Fibroblast of upper back skin (primary cell): ENCODE measurements at places on chromosomes 16 and 17.

- no peak for DNase-seq
Measured at GRCh38 chr16:50305441-50306061, 39.2 kb downstream of the ADCY7 start.

- DNase-seq = no peak
Measured at GRCh38 chr17:79005063-79005861, 4.3 kb downstream of the CANT1 start.

- peak; percentile 14 for DNase-seq
Measured at GRCh38 chr16:154217-155030, 2.0 kb downstream of the HBZ start.

- peak; percentile 78 for DNase-seq
Measured at GRCh38 chr17:1515640-1516387, 598 bp downstream of the INPP5K start.

- DNase-seq = peak; percentile 95
Measured at GRCh38 chr16:47644166-47644565, 183.0 kb downstream of the PHKB start.

DNA sequence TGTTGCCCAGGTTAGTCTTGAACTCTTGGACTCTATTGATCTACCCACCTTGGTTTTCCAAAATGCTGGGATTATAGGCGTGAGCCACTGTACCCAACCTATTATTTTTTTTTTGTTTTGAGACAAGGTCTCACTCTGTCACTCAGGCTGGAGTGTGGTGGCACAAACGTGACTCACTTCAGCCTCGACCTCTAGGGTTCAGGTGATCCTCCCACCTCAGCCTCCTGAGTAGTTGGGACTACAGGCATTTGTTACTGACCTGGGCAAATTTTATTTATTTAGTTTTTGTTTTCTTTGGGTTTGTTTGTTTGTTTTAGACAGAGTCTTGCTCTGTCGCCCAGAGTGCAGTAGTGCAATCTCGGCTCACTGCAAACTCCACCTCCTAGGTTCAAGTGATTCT is 4.0 kb downstream of the SAT2 start:
- no peak for DNase-seq

DNA sequence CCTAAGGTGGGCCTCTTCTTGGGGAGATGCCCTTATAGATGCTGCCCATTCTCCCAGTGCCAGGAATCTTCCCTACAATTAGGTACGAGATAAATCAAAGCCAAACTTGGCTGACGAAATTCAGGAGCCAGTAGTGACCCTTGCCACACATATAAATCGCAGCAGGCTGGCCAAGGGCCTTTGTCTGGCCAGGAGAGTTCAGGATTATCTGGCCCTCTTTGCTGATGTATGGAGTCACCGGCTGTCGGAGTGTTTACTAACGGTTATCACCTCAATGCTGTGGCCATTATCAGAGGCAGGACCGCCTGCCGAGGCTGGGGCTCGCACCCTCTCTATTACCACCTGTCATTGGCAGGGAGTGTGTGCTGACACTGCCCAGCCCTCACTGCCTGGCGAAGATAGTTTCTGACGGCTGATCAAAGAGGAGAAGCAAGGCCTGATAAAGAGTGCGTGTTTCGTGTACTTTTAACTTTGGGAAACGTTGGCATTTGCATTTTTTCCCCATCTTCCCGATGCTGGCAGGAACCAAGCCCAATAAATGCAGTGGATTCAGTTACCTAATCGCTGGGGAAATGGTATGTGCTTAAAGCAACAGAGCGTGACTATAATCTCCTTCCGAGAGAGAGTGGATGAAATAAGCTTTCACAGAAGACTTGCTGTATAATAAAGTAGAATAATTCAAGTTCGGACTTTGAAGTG is 32.8 kb upstream of the TBX2 start:
- DNase-seq = no peak

DNA sequence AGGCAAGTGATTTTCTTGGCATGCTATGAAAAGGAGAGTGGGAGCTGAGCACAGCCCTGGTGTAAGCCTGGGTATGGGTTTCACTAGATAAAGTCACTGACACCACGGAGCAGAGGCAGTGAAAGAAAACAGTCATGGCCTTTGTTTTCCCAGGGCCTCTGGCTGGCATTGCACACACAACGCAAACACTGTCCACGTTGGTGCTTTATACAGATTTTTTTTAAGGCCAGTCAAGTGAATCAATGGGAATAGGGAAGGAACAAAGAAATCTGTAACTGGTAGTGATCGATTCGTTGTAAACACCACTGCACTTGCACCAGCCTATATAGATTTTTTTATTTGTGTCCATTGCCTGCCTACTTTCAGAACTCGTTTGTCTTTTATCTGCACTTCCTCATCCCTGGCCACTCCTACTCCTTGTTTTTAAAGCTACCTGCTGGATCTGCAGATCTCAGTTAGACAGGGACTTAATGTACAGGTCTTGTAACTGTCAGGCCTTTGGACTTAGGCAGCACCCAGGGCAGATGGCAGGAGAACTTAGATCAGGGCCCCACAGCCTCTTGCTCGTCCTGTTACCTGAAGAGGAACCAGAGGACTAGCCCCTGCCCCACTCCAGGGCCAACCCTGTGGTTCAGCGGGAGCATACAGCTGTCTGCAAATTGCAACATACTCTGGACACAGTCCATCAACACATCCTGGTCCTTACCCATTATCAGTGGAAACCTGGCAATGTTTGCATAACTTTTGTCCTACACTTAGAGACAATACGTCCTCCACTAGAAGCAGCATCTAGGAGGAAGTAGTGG is 10.6 kb upstream of the TMIGD1 start:
- DNase-seq = peak; percentile 32

GRCh38 chr17:57276621-57277020 is 20.3 kb downstream of the MSI2 start:
- no peak for DNase-seq

- DNase-seq = no peak
Measured at GRCh38 chr17:4449736-4450135, 16.0 kb downstream of the SPNS3 start.

DNA sequence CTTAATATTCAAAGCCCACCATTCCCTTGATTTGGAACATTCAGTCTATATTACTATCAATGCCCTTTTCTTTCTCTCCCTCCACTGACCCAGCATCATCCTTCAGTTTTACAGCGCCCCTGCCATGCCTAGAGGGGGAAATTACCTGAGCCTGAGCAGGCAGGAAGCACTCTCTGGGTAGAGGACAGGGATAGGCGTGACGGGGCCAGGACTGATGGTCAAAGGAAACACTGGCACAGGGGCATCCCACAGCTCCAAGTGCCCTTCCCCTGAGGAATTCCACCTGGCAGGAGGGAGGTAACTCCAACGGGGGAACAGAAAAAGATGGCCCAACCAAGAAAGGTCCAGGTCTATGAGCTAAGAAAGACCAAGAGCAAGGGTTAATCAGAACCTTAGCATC is 10.0 kb downstream of the CTC1 start:
- no peak for DNase-seq

DNA sequence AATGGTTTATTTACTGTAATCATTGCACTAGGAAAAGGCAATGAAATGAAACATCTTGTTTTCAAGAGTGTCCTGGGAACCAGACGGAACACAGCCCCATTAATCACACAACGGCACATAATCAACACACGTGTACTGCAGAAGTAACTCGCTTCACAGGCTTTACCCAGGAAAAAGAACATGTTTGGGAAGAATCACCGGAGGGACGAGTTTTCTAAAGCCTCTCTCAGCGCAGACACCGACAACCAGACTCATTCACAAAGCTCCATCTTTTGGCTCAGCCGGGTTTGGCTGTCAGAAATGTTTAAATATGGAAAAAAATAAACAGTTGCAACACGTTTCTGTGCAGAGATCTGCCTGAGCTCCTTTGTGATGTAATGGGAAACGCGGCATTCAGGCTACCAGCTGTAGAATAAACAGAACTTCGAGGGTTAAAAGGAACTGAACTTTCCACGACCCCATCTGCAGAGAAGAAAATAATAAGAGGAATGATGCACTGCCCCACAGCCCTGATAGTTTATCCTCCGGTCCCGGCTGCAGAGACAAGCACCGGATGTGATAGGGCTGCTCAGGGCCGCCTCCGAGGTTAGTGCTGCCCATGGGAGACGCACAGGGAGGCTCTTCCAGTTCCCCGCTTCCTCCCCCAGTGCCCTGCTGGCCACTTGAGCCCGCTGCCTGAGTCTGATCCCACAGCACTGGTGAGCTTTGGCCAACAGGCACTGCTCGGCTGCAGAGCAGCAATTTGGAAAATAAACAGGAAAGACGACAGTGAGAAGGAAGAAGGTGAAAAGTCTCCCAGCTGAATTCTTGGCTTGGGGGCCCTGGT is 119.8 kb downstream of the HIC1 start:
- DNase-seq = peak; percentile 87

- DNase-seq = no peak
Measured at GRCh38 chr16:66566051-66566901, at the start of gene CMTM1. CMTM1 (plus strand) TSS chr16:66566439; CDS start chr16:66566514, 75 bp downstream.

DNA sequence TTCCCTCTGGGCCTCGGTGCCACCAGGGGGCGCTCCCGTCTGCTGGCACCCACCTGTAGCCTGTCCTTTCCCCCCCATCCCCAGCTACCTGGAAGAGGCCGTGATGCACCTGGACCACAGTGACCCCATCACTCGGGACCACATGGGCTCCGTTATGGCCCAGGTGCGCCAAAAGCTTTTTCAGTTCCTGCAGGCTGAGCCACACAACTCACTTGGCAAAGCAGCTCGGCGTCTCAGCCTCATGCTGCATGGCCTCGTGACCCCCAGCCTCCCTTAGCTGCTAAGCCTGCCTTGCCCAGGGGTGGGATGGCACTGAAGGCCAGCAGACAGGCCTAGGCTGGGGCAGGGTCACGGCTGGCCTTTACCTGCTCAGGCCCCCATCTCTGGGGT is 818 bp upstream of the NRN1L start:
- DNase-seq = peak; percentile 19

GRCh38 chr17:40846515-40847144 is 20.4 kb downstream of the KRT12 start:
- no peak for DNase-seq

GRCh38 chr16:4081047-4081446 is 35.2 kb downstream of the ADCY9 start:
- DNase-seq = no peak

DNA sequence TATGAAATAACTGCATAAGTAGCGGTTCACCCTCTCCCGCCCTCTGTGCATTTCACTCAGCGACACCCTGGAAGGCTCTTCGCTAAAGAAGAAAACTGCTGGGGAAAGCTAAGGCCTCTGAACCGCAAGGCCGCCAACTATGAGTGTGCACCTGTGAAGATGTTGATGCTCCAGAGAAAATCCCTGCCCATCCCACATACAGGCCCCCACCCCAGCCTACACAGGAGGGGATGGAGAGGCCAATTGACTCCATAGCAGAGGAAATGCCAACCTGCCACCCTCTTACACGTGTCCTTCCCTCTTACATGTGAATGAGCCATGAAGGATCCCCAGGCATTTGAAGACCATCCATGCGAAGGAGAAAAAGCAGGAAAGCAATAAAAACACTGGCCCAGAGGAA is 104.8 kb downstream of the MGAT5B start:
- DNase-seq = no peak

DNA sequence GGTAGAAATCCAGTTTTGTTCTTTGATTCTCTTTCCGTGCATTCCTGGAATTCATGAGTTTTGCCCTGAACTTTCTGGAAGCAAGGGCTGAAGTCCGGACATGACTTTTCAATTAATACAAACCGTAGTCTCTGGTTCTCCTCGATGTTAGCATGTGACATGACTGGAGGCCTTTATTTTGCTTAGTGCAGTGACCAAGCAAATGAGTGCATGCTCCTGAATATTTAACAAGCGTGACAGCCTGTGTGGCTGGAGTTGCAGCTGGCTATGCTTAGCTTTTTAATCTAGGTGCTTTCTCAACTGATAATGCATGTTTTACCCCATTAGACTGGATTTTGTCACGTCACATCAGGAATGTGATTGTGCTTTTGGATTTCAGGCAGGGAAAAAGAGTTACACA is 302.1 kb downstream of the MAP2K6 start:
- peak; percentile 45 for DNase-seq

- no peak for DNase-seq
Measured at GRCh38 chr17:21186399-21187187, 27.4 kb downstream of the TMEM11 start.

GRCh38 chr17:78761789-78762406 is 20.2 kb downstream of the CYTH1 start:
- no peak for DNase-seq

DNA sequence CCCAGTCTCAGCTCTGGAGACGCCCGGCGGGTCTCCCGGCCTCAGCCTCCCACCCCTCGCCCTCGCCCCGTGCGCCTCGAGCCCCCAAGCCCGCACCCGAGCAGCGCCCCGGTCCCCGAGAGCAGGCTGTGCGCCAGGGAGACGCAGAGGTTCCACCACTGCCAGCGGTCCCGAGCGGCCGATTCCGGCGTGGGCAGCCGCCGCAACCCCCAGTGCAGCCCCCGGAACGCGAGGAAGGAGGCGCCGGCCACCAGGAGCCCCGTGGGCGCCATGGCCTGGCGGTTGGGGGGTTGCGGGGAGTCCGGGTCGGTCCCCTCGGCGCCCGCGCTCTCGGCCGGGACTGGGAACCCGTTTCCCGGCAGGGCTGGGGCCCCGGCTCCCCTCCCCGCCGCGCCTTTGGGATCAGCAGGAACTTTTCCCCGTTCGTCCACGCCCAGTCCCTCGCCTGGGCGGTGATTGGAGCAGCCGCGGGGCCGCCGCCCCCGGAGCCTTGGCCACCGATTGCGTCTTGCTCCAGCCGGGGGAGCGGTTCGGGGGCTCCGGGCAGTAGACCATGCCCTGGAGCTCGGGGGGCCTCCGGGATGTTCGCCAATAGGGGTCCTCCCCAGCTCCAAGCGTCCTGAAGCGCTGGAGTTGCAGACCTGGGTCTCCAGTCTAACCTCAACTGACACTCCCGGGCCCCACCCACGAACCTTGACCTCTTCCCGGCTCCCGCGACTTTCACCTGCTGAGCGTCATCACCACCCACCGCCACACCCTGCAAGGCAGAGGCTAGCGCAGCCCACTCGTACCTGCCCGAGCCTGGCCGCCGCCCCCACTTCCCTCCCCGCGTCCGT is at the start of gene TLCD2:
Gene TLCD2 (minus strand): TSS at position 407 of the 836 bp plus-strand sequence. CDS start 135 bp downstream, at position 272.
- peak; percentile 78 for DNase-seq

- DNase-seq = peak; percentile 5
Measured at GRCh38 chr17:59287452-59287851, 44.0 kb upstream of the YPEL2 start.
